Bone marrow (tissue), 2 donors: ENCODE measurements at places on chromosomes 5 and 9.

- no peak for DNase-seq
Observed at GRCh38 chr5:137491121-137491520, 8.0 kb downstream of the SPOCK1 start.

- no peak for DNase-seq
Observed at GRCh38 chr5:171093598-171093997, 215.4 kb upstream of the TLX3 start.

- no peak for DNase-seq
Observed at GRCh38 chr5:20029266-20029665, 41.3 kb upstream of the CDH18 start.

GRCh38 chr9:125391704-125392103, 130.1 kb downstream of the GAPVD1 start:
- no peak for DNase-seq

- DNase-seq = no peak
Observed at GRCh38 chr9:127644943-127645342, 32.9 kb downstream of the STXBP1 start.

DNA sequence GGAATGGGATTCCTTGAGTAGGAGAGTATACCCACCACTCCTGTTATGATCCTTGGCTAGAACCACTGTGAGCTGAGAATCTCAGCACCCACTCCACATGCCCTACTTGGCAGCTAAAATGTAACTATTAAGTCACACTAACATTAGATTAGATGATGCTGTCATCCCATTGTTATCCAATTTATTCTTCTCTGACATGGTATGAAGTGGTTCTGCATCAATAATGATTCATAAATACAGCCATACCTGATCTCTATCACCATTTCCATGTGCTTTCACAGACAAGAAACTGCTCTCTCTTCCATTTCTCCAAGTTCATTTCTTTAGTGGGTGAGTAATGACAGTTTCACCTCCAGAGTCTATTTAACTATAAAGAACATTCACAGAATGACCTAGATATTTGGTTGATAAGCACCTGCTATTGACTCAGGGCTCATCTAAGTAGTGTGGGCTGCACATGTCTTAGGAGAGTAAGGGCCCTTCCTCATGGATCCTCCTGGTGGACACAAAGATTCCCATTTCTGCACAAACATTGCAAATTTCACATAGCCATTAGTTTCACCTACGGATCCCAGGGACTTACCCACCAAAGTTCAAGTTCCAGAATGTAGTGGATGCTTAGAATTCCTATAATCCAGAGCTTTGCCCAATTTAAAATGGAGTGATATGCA, 187.9 kb downstream of the EBF1 start:
- DNase-seq = no peak

DNA sequence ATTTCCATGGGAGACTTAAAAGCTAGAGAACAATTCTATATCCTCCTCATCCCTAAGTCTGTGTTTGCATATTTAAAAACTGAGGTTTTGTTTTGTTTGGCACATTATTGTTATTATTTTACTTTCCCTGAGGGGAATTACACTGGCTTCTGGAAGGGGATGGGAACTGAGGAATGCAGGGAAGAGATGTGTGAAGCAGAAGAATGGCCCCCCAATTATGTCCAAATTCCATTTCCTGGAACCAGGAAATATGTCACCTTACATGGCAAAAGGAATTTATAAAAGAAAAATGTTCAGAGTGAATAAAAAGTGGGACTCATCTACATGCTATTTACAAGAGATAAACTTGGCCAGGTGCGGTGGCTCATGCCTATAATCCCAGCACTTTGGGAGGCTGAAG, 129.8 kb downstream of the MARCHF11 start:
- DNase-seq = no peak

DNA sequence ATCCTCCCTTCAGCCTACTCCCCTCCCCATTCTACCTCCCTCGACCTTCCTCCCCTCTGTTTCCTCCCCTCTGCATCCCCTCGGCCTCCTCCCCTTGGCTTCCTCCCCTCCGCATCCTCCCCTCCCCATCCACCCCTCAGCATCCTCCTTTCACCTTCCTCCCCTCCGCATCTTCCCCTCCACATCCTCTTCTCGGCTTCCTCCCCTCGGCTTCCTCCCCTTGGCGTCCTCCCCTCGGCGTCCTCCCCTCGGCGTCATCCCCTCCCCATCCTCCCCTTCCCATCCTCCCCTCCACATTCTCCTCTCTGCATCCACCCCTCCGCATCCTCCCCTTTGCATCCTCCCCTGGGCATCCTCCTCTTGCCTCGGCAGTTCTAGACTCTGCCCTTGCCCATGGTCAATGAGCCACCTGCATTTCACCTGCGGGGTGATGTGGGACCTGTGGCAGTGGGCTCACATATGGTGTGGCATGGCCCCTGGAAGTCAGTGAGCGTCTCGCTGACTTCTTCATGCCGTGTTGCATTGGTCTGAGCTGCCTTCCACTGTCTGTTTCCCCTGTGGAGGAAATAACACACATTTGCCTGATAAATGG, 113.0 kb downstream of the WNK2 start:
- no peak for DNase-seq

- peak; percentile 48 for DNase-seq
Observed at GRCh38 chr9:68981789-68982188, 32.1 kb downstream of the PRKACG start.

GRCh38 chr5:64942460-64942859, 173.7 kb downstream of the CWC27 start:
- DNase-seq = no peak

DNA sequence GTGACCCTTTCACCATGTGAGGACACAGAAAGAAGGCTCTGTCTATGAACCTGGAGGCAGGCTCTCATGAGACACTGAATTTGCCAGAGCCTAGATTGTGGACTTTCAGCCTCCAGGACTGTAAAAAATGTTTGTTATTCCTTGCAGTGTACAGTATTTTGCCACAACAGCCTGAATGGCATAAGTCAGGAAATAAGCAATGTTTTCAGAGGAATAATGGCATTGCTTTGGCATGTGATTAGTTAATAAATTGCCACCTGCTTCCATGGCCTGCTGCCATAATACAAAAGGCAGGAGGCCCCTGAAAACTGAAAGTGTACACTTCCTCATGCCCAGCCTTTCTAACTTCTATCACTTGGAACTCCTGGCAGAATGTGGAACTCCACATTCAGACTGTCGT, 408.1 kb downstream of the GADD45G start:
- DNase-seq = no peak

- no peak for DNase-seq
Observed at GRCh38 chr9:108331596-108331995, 524.2 kb downstream of the ACTL7B start.

DNA sequence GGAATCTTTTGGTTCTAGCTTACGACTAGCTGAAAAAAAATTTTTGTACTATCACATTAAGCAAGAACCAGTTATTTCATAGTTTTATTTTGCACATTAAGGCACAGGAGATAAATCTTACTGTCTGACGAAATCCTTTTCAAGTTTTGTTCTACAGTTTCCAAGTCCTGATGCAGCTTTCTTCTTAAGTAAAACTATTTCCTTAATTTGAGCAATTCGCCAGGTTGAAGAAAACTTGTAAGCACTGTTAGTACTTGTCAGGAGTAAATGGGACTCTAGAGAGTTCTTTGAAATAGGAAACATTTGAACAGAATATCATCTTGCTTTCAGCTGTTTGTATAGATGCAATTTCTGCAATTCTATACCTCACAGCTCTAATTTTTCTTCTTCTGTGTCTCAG, 318.8 kb upstream of the ELAVL2 start:
- no peak for DNase-seq

GRCh38 chr5:99928490-99928889, 606.7 kb upstream of the FAM174A start:
- no peak for DNase-seq

DNA sequence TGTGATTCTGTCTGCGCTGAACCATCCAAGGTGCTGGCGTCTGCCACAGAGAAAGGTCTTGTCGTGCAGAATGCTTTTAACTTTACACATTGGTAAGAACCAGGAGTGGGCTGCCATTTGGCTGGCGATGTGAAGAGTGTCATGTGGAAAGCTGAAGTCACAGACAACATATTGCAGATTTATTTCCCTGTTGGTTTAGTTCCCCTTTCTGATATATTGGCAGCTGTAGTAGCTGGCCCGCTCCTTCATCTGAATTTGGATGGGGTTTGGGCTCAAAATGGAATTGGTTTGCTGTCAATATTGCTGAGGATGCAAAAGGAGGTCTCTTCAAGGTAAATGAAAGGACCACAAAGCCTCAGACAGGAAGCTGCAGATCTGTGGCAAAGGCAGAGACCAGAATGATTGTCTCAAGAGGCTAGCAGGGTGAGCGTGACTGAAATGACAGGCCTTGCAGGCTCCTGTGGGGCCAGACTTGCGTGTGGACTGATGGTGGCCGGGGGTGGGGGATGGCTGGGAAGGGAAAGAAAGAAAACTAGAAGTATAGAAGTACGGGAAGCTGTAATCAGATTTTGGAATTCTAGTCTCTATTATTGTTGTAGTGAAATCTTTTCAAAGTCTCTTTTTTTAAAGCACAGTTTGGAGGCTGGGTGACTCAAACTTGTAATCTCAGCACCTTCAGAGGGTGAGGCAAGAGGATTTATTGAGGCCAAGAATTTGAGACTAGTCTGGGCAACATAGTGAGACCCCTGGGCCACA, 25.1 kb upstream of the CD180 start:
- no peak for DNase-seq

- DNase-seq = no peak
Observed at GRCh38 chr9:113222482-113222841, 1.1 kb downstream of the SLC31A1 start.

GRCh38 chr5:53397845-53398244, 82.6 kb upstream of the FST start:
- DNase-seq = no peak

- peak; percentile 72 for DNase-seq
Observed at GRCh38 chr5:175696139-175696854, 38.4 kb downstream of the HRH2 start.

DNA sequence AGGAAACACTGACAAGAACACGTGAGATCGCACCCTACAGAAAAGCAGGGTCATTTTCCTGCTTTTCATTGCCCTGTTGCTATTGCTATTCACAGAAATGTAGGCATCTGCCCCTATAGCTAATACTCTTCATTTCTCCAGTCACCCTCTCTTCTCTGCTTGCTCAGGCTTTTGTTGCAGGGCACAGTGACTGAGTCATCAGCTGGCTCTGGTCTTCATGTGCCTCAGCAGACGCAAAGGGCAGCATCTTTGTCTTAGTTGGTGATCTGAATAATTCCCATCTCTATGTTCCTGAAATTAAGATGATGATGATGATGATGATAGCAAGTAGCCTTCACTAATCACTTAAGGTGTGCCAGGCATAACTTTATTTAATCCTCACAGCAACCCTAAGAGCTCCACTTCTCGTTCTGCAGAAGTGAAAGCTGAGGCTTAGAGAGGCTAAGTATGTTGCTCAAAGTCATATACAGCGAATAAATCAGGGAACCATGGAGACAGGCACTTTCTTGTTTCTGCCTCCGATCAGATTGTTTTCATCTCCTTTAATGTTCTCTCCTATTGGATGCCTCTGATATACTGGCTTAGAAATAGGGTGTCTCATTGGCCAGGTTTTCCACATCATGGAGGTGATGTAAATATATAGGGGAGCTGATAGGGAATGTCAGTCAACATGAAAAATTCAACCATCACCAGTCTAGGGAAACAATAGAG, 133.0 kb upstream of the STK32A start:
- DNase-seq = no peak

GRCh38 chr5:97629276-97629675, 446.2 kb upstream of the RIOK2 start:
- DNase-seq = no peak

DNA sequence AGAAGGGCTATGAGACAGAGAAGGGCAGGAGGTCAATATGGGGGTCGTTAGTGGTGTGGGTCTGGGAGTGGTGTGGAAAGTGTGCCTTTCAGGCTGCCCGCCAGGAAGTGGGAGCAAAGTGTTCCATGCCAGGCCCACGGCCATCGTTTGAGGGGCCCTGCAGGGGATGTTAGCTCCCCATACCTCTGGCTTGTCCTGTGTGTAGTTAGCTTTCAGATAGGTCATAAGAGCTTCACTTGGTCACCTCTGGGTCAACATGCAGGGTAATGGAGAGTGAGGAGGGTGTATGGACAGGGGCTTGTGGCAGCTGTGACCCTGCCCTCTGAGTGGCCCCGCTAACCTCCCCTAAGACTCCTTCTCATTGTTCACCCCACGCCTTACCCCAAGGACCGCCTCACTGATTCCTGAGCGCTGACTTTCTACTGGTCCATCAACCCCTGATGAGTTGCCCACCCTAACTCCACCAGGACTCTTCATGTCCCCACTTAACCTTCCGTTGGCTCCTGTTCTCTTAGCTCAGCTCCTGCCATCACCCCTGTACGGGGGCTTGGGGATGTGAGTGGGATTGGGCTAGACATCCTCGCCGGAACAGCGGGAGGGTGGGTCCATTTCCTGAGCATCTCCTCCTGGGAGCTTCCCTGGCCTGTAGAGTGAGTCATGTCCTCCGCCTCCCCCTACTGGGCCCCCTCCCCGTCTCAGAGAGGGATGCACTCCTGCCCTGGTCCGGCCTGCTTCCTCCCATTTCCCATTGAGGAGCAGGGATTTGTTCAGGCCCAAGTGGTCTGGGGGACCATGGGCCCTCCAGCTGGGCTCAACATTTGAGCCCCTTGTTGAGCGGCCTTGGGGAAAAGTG, 125.7 kb downstream of the FGF18 start:
- no peak for DNase-seq

DNA sequence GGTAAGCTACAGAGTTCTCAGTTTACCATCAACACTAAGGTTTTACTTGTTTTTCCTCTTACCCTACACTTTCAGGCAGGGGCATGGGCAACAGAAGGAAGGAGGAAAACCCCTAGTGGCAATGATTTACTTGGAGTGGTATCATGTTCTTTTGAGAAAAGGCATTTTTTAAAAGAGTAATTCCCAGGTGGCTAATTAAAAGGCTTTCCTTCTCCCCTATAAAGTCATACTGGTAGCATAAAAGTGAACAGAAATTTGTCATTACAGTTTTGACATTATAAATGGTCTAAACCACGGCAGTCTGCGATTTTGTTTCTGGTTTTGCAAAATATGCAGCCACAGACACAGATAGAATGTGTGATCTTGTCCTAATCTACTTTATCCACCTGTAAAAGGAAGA, 30.9 kb upstream of the OR2K2 start:
- no peak for DNase-seq

DNA sequence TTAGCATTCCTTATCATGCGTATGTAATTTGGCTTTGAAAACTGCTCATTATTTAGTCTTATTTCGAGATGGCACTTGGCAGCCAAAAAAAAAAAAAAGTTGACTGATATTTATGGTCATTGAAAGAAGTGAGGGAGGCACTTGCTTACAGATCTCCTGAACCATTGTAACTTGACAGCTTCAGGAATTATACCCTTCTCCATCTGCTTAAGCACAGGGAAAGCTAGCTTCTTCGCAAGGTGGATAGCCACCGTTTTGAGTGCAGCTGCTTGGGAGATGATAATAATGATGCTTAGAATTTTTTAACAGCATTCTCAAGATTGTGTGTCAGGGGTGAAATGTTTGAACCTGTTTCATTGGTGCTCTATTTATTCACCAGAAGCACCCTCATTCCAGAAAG, 116.1 kb downstream of the GIN1 start:
- DNase-seq = no peak
